Left forelimb (tissue), 1 donor: ENCODE measurements at places on chromosomes 1 and 21.

DNA sequence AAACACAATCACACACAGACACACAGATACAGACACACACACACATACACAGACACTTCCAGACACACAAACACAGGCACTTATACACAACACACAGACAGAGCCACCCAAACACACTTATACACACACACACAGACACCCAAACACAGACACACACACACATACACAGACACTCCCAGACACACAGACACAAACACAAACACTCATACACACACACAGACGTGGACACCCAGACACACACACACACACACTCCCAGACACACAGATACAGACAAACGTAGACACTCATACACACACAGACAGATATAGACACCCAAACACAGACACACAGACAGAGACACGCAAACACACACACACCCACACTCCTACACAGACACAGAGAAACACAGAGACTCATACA is 272.1 kb downstream of the GRIK3 start:
- peak; percentile 3 for DNase-seq

- no peak for DNase-seq
Measured at GRCh38 chr1:204321665-204322064, 38.1 kb downstream of the PLEKHA6 start.

DNA sequence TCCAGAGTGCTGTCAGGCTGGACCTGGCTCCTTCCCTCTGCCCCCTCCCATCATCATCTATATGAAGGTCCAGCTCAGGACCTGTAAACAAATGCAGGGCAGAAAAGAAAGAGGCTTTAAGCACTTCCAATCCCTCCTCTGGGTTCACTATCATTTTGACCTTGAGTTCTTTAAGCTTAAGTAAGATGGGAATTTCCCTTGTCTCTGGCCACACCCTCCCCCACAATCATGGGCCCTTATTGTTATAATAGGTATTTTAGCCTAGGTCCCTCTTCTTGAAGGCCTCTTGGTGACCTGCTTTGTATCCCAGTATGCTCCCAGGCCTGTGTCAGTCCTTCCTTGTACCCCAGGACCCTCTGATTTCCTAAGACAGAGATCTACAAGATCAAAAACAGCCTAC is 45.1 kb upstream of the EPS15 start:
- DNase-seq, result no peak

DNA sequence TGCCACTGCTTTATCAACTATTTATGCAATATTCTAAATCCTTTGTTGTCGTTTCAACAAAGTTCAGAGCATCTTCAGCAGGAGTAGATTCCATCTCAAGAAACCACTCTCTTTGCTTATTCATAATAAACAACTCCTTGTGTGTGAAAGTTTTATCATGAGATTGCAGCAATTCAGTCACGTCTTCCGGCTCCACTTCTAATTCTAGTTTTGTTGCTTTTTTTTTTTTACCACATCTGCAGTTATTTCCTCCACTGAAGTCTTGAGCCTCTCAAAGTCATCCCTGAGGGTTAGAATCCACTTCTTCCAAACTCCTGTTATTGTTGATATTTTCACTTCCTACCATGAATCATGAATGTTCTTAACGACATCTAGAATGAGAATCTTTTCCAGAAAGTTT is 14.8 kb upstream of the ETS2 start:
- no peak for DNase-seq

DNA sequence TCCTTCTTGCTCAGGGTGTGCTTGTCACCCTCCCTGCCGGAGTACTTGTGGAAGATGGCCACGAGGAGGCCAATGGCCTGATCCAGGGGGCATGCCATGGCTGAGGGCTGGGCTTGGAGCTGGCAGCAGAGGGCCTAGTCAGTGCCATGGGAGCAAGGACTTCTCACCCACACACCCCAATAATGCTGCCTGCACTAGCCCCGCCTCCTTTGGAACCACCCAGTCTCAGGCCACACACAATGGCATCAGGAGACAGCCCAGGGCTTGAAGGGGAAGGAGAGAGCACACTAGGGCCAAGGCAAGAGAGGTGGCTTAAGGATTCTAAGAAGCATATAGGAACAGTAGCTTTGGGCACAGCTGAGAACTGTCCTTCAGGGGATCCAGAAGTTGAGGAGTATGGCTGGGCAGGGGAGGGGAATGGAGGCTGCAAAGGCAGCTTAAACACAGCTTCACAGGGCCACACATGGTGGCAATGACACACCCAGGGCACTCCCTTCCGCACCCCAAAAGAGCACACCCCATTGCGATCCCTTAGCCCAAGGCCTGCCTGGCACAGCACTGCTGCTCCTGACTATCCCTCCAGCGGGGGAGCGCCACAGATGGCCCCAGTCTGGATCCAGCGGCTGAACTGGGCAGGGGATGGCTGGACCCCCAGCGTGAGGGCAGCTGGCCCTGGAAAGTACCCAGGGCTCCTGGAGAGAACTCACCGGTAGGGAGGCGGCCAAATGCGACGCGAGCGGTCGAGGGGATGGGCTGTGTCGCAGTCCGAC is at the start of gene S100A6:
Gene S100A6, minus strand, starts transcription at position 750 of the 770 bp plus-strand sequence. Its CDS starts 652 bp downstream, at position 98.
- DNase-seq, result peak; percentile 64

DNA sequence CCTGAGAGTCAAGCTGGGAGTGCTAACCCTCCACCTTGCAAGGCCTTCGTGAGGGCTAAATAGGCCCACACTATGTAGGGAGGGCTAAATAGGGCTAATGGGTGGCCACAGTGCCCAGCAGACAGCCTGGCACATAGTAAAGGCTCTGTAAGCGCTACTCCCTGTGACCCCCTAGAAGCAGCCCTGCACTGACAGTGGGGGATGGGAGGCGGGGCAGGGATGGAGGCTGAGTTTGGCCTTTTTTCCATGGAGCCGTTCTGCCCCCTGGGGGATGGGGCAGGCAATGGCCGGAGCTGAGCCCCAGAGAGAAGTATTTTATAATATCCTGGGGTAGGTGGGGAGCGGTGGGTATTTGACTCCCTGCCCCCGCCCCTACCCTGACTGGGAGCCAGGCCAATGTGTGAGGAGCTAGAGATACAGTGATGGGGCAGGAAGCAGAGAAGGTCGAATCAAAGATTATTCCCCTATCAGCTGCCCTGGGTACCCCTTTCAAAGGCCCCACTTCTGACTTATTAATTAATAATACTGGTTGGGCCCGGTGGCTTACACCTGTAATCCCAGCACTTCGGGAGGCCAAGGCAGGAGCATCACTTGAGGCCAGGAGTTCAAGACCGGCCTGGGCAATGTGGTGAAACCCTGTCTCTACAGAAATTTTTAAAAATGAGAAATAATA is 42.3 kb downstream of the LACTBL1 start:
- DNase-seq, result peak; percentile 68

DNA sequence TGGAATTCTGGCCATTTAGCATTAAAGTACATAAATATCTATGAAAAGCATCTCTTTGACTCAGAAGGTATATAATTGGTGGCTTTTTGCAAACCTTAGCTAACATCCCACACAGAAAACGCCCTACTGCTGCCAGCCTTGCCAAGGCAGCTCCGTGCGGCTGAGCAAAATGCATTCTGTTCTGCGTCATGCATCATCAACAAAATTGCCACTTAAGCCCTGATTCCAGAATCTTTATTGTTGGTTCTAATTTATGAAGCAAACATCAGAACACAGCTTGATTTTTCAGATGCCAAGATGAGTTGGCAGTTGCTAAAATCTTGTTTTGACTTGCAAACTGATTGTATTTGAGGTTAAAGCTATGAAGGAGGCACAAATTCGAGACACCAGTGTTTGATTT is 314.9 kb upstream of the DEPDC1 start:
- no peak for DNase-seq

DNA sequence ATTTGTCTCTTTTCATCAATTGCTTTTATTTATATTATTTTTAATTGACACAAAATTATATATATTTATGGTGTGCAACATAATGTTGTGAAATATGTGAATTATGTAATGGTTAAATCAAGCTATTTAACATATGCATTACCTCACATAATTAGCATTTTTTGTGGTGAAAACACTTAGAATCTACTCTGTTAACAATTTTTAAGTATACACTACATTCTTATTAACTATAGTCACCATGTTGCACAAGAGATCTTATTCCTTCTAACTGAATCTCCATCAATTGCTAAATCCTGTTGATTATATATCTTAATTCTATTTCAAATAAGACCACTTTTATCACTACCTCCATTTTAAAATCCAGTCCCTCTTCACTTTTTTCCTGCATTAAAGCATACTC is 42.5 kb downstream of the PLPPR5 start:
- DNase-seq, result no peak

DNA sequence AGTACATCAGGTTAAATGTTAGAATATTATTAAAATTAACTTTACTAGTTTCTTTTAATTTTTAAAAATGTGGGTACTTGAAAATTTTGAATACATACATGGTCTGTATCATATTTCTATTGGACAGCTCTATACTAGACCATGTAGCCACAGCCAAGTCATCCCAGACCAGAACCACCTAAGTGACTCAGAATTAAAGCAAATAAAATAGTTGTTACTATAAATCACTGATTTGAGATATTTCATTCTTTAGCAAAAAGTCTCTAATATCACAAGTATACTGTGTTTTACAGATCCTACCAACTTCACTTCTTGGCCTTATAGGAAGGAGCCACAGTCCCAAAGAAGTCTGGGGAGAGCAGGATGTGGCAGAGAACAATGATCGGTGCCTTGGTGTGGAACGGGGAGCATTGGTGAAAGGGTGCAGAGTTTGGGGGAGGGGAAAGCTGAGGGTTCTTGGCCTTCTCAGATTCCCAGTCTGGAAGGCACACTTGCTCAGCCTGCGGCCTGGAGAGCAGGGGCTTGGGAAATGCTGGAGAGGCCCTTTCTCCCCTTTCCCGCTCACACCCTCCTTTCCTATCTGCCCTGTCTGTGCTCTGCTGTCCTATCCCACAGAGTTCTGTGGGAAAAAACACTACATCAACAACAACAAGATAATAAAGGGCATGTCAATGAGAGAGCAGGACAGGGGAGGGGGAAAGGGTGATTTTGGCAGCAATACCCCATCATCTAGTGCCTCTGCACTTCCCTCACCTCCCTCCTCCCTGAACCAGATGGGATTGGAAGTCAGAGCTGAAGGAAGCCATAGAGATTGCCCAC is 122.1 kb downstream of the NGF start:
- no peak for DNase-seq

- DNase-seq, result no peak
Measured at GRCh38 chr1:190963321-190963720, 485.7 kb upstream of the BRINP3 start.

DNA sequence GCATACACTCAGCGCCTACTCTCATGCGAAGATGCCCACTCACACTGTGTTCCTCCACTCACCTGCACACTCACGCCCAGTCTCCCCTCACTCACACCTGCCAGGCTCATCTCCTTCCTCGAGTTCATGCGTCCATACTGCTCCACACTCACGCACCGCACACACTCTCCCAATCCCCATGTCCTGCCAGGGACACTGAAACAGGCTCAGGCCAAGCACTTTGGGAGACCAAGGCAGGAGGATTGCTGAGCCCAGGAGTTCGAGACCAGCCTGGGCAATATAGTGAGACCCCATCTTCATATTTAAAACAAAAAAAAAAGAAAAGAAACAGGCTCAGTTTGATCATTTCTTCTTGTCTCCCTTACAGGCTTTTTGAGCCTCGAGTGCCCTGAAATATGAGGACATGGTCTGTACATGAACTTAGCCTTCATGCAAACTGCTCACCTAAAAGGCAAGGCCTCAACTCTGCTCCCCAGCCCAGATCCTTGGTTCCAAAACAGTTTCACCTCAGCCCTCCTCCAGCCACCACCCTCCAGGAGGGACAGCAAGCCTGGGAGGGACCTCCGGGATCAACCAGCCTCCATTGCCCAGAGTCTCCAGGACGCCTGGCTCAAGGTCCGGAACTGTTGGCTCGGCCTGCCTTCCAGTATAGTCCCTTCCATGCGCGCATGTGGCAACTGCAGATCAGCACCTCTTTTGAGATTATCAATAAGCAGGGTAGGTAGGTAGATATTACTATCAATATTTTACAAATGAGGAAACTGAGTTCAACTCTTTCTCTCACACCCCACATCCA is 2.4 kb upstream of the PTAFR start:
- no peak for DNase-seq

GRCh38 chr21:29245863-29246262 is 52.9 kb upstream of the BACH1 start:
- no peak for DNase-seq

GRCh38 chr1:172483448-172483847 is 39.6 kb upstream of the PIGC start:
- no peak for DNase-seq

- no peak for DNase-seq
Measured at GRCh38 chr21:16587681-16588375, 858.0 kb downstream of the USP25 start.

GRCh38 chr1:62175568-62176179 is 19.0 kb upstream of the L1TD1 start:
- DNase-seq, result no peak

DNA sequence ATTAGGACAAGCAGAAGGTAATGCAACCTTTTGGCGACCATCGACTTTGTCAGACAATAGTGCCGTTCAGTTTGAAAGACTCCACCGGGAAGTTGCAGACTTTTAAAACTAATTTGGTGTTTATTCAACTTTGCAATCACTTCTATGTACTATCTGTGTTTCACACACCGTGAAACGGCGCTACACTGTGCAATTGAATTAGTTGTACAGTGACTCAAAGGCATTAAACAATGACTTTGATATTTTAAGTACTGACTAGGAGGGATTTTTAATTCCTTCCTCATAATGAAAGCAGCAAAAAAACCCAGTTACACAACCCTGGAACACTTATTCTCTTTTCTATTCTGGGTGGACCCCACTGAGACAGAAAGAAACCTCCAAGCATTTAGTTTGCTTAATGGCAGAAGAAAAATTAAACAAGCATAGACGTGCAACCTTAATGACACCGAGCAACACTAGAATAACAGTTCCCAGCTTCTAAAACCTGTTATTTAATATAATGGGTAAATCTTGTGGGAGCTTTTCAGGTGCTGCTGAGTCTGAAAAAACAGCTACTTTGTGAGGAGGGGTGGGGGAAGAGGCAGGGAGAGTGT is 176.8 kb downstream of the LMO4 start:
- DNase-seq, result no peak

- peak; percentile 66 for DNase-seq
Measured at GRCh38 chr1:58785442-58786058, 1.7 kb upstream of the JUN start.

DNA sequence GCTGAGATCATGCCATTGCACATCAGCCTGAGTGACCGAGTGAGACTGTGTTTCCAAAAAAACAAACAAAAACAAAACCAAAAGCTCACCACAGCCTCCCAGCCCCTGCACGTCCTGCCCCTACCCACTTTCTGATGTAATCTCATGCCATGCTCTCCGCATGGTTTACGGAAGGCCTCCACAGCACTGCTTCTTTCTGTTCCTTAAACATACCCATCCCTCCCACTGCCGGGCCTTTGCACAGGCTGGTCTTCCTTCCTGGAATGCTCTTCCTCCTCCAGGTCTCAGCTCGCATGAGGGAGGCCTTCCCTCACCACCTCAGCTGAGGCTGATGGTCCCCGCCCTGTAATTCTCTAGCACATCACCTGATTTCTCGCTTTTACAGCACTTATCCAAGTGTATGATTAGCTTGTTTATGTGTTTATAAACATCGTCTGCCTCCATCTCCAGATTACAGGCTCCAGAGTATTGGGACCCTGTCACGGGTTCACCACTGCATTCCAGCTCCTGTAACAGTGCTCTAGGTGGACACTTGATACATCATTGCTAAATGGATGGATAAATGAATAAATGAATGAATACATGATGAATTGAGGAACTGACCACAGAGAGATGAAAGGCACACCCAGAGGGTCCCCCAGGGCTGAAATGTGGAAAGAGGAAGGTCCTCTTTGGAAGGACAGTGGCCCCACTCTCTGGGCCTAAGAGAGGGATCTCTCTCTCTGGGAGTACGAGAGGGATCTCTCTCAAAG is 22.1 kb downstream of the TCEA3 start:
- no peak for DNase-seq
